ENCODE measurements at places on chromosomes 16 and 17. TPM values are rescaled to one million over a fixed set of nuclear protein-coding genes. Genes with fewer than 3 reads are reported as not detected.

DNA sequence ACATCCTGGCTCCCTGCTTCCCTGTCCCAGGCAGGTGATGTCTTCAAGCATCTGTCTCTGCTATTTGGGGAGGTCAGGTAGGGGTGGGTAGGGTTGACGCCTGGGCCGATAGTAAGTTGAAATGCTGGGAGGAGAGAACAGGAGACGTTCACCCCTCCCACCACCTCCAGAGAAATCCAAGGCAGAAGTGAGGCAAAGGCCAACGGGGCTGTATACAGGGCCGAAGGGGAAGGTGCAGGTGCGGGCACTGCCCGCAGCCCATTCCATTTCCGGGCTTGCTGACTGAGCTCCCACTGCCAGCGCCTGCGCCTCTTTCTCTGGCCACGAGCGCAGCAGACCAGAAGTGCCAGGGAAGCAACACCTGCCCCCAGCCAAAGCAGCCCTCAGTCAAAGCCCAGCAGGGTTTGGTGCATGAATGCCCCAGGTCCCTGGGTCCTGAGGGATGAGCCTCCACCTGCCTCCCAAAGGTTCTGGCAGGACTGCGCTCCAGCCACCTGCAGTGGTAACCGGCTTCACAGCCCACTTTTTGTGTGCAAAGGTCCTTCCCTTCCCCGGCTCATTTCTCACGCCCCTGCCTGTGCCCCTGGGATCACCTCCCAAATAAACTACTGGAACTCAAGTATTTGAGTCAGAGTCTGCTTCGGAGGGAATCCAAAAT lies 127.6 kb upstream of the TNRC6C start:
- DNase-seq = no peak
- H3K36me3 ChIP-seq = no peaks in the 10 kb centered on the region
- no peak overlapping the region for H3K4me3 ChIP-seq
- H3K27ac ChIP-seq = peak overlapping the region; percentile 37

DNA sequence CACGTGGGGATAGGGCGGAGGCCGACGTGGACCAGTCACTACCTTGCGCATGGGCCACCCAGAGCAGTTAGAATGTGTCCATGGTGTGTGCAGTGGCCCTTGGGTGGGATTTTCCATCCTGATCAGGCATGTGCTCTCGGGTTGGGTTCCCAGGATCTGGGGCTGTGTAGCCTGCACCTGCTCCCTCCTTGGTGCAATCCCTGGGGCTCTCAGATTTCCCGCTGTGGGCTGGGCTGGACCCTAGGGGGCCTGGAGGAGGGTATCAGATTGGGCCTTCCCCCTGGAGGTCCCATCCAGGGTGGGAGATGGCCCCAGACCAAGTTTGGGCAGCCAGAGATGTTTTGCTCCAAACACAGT lies 1.3 kb downstream of the SMTNL2 start:
- H3K4me3 ChIP-seq = no peak overlapping the region
- H3K27me3 ChIP-seq = no peaks in the 10 kb centered on the region
- peak overlapping the region; percentile 56 for H3K27ac ChIP-seq
- no peaks in the 10 kb centered on the region for H3K36me3 ChIP-seq

DNA sequence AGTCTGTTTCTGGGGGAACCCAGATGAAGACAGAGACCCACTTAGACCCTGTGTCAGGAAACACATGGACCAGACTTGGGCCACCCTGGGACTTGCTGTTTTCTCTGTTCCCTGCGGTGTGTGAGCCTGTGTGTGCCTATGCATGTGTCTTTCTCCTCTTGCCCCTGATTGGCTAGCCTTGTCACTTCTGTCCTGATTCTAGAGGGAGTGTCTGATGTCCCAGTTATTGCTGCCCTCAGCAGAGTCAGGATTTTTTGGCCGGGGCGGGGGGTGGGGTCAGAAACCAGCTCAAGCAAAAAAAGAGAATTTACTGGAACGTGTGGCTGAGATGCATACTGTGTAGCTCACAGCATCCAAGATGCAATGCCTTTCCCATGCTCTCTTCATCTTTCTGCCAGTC lies 30.5 kb downstream of the PLCG2 start:
- H3K4me1 ChIP-seq = no peaks in the 10 kb centered on the region
- DNase-seq = no peak
- no peak overlapping the region for H3K27ac ChIP-seq
- H3K36me3 ChIP-seq = no peaks in the 10 kb centered on the region

CYB5B gene
- 93.1 TPM for total RNA-seq

SMPD3 gene
- 3.1 TPM for total RNA-seq

GRCh38 chr16:88480829-88481228 lies 27.7 kb downstream of the ZFPM1 start:
- H3K27ac ChIP-seq = no peak overlapping the region
- H3K36me3 ChIP-seq = no peaks in the 10 kb centered on the region

- no peaks in the 10 kb centered on the region for H3K27me3 ChIP-seq
- H3K36me3 ChIP-seq = no peaks in the 10 kb centered on the region
- no peaks in the 10 kb centered on the region for H3K4me1 ChIP-seq
- no peak for DNase-seq
Measured at GRCh38 chr16:78866521-78866920, 734.0 kb downstream of the MAF start.

DNA sequence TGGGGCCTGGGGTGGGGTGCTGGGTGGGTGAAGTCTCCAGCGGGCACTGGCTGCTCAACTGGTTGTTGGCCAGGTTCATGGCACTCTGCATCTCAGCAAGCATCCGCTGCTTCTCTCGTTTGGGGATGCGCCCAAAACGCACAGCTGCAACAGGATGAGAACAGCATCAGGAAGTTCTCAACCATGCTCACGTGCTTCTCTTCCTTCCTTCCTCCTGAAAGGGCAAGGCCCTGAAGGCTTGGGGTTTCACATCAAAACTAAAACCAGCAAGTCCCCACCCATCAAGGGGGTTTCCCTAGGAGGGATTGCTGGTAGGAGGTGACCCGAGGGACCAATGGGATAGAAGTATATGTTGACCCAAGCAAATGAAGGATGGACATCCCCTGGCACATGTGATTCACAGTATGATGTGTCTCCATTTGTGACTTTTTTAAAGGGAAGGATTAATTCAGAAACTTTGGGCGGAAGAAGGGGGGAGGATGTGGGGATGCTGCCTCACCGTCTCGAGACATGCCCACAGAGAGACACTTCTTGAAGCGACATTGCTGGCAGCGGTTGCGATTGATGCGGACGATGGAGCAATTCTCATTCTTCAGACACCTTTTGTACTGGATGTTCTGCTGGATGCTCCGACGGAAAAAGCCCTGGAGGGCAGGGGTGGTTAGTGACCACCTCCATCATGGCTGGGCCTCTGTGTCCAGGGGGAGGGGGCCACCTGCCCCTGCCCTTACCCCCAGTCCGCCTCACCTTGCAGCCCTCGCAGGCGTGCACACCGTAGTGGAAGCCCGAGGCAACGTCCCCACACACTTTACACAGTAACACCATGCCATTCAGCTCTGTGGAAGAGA lies 4.2 kb downstream of the NR1D1 start:
- no peak overlapping the region for H3K4me3 ChIP-seq
- DNase-seq = no peak
- H3K27me3 ChIP-seq = no peaks in the 10 kb centered on the region
- peaks cover 44% of the 10 kb centered on the region for H3K36me3 ChIP-seq

DNA sequence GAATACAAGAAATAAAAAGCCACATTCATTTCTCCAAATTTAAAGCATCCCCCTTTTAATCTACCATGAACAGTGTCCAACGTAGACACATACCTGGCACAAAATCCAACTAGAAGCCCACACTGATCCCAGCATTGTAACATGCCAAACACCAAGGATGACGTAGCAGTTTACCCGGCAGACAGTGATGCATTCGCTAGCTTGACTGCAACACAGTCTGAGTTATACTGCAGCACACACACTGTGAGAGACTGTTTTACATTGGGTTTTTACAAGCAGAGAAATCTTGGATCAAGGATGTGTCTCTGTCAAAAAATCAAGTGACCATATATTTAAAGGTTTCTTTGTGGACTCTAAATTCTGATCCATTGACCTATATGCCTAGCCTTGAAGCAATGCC lies 74.5 kb upstream of the C17orf78 start:
- H3K36me3 ChIP-seq = peaks cover 3% of the 10 kb centered on the region
- H3K27ac ChIP-seq = no peak overlapping the region
- no peaks in the 10 kb centered on the region for H3K27me3 ChIP-seq
- peaks cover 15% of the 10 kb centered on the region for H3K4me1 ChIP-seq

DNA sequence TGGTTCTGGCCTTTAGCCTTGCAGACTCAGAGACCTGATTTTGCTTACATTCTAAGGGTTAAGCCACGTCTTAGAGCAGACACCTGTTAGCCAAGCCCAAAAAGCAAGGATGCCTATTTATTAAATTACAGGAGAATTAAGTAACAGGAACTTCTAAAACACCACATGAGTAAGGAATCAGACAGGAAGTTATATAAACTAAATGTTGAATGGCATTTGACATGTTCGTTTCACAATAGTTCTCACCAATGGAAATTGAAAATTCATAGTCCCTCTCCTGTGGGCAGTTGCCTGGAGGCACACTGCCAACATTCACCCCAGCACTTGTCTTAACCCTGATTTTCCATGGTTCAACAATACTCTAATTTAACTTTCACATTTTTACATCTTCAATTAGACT lies 9.0 kb downstream of the KRTAP9-7 start:
- no peak overlapping the region for H3K27ac ChIP-seq
- no peaks in the 10 kb centered on the region for H3K27me3 ChIP-seq
- no peak for DNase-seq
- H3K36me3 ChIP-seq = no peaks in the 10 kb centered on the region
- no peaks in the 10 kb centered on the region for H3K4me1 ChIP-seq

CLEC18A gene
- 4.4 TPM for total RNA-seq

CHAD gene
- not detected for total RNA-seq

DNA sequence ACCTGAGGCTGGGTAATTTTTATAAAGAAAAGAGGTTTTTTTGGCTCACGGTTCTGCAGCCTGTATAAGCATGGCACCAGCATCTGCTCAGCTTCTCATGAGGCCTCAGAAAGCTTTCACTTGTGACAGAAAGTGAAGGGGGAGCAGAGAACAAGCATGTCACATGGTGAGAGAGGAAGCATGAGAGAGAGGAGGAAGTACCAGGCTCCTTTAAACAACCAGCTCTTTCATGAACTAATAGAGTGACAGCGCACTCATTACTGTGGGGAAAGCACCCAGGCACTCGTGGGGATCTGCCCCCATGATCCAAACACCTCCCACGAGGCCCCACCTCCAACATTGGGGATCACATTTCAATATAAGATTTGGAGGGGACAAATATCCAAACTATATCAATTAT lies 86.8 kb downstream of the USP32 start:
- H3K4me1 ChIP-seq = peaks cover 24% of the 10 kb centered on the region
- H3K36me3 ChIP-seq = peaks cover 4% of the 10 kb centered on the region
- no peak overlapping the region for H3K4me3 ChIP-seq
- H3K27ac ChIP-seq = peak overlapping the region; percentile 40
- peak; percentile 59 for DNase-seq
- no peaks in the 10 kb centered on the region for H3K27me3 ChIP-seq

DNA sequence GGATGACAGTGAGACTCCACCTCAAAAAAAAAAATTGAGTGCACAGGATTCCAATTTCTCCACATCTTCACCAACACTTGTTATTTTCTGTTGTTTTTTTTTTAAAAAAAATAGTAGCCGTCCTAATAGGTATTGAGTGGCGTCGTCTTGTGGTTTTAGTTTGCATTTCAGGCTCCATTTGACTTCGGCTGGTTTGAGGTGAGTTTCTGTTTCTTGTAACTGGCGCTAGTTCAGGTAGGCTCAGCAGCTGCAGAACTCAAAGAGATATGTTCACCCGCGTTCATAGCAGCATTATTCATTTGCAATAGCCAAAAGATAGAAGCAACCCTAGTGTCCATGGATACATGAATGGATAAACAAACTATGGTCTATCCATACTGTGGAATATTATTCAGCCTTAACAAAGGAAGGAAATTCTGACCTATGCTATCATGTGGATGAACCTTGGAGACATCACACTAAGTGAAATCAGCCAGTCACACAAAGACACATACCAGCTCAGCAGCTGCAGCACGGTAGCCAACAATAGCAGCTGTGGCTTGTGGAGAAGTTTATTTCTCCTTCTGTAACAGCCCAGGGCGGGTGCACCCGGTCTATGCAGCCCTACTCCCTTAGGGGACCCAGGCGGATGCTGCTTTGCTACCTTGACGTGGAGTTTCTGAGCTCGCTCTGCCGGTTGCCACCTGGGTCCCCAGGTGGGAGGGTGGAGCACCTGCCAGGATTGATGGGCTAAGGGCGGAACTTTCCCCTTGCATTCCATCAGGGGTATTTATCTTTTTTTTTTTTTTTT lies 44.9 kb downstream of the TMEM235 start:
- DNase-seq = no peak
- peaks cover 14% of the 10 kb centered on the region for H3K4me1 ChIP-seq
- H3K36me3 ChIP-seq = no peaks in the 10 kb centered on the region
- H3K4me3 ChIP-seq = no peak overlapping the region
- H3K27ac ChIP-seq = no peak overlapping the region

- peaks cover 73% of the 10 kb centered on the region for H3K4me1 ChIP-seq
- H3K27ac ChIP-seq = peak overlapping the region; percentile 58
- no peak overlapping the region for H3K4me3 ChIP-seq
- no peaks in the 10 kb centered on the region for H3K27me3 ChIP-seq
Measured at GRCh38 chr17:29159306-29159860, 20.8 kb downstream of the MYO18A start.

Data from upper lobe of left lung (tissue), 6 donors.